Left lobe of liver (tissue), 2 donors: ENCODE measurements at places on chromosomes 3 and 15. TPM values are rescaled to one million over a fixed set of nuclear protein-coding genes. Genes with fewer than 3 reads are reported as not detected.

GRCh38 chr3:111338059-111338698 lies 203.8 kb upstream of the CD96 start:
- DNase-seq: peak; percentile 62

- DNase-seq: no peak
Observed at GRCh38 chr3:70832089-70832833, 519.8 kb upstream of the MDFIC2 start.

GRCh38 chr15:62610265-62610869 lies 432.2 kb upstream of the TPM1 start:
- no peak for DNase-seq

GRCh38 chr15:34837246-34838016 lies 42.1 kb upstream of the ACTC1 start:
- no peak for DNase-seq

DNA sequence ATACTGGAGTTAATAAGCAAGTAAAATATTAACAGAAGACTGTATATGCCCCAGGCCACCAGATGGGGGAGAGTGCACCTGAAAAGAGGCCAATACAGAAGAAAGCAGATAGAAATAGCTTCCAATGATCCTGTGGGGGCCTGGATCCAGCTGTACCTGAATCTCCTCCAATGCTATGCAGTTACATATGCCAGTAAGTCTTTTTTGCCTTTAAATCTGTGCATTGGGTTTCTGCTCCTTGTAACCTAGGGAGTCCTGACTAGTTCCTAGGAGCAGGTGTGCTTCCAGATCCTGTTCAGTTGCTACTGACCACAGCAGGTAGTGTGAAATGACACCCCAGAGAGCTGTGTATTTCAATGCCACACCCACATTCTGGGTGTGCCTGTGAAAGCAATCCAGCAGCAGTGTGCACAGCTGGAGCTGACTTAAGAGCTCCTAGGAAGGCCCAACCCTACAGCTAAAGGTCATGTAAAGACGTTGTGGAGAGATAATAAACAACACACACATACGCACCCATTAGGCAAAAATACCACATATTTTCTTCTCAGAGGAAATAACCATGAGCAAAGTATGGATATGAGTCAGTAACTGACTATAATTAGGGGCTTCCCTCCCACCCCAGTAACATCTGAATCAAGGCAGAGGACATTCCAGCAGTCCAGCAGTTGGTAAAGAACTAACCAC lies 62.2 kb upstream of the AKAP13 start:
- no peak for DNase-seq

DNA sequence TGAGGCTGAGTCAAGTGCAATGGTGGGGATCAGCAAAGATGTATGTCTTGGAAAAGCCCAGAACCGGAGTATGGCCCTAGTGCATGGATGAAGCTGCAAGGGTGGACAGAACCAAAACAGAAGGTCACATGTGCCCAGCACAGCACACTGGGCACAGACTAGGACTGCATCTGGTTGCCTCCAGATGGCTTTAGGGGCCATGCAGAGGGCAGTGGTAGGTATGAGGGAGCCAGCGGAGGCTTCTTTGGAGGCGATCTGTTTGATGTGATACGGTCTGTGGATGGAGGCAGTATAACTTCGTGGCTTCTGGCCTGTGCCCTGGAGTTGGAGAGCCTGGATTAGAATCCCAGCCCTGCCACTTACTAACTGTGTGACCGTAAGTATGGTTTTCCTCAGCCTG lies 29.4 kb downstream of the SV2B start:
- DNase-seq: no peak

- DNase-seq: no peak
Observed at GRCh38 chr3:57654267-57654666, 38.6 kb downstream of the DENND6A start.

DNA sequence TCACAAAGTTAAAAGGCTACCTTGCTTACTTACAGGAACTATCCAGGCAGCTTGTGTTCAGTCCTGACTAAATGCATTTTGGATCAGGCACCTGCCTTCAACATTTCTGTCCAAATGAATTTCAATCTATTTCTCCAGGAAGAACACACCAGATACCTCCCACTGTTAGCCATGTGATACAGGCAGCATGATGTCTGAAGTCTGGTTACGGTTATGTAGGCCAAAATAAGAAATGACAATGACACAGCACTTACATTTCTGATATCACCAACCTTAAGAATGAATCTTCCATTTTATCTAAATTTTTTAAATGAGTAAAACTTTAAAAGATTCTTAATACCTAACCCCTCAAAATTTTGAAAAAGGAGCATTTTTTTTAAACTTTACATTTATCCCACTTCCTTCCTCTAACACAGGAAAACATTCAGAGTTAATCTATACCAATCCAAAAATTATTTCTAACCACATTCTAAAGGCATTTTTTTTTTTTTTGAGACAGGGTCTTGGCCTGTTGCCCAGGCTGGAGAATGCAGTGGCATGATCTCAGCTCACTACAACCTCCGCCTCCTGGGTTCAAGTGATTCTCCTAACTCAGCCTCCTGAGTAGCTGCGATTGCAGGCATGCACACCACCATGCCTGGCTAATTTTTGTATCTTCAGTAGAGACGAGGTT lies at the start of gene MAP4:
Gene MAP4 (minus strand): TSS at position 116 of the 673 bp plus-strand sequence. CDS start 17,556 bp downstream, outside the sequence.
- DNase-seq: no peak

DNA sequence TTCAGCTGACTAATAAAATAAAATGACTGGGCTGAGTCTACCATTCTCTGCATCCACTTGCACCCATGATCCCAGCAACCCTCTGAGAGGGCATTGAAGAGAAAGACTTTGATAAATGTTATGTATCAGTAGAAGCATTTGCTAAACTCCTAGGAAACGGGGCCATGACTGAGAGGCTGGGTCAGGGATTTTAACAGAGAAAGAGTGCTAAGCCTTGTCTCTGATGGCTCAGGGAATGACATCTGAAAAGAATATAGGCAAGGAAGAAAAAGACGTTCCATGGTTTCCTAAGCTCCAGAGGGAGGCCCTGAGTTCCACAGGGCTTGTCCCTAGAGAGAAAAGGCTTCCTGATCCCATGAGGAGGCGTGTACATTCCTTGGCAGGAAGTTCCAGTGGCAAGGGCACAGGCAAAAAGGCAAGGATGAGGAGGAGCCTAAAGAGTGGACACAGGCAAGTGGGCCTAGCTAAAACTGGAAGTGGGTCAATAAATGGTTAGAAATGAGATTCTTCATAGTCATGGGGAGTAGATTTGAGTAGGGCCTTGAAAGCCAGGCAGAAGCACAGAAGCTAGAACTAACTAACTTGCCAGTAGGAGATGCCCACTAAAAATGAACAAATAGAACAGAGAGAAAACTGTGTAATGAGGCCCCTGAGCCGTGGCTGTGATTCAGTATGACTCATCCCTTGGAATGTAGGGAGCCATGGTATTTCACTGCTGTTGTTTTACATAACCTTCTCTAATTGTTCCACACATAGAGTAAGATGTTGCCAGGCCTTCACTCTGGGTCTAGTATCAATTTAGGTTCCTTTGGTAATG lies 44.9 kb upstream of the MANF start:
- no peak for DNase-seq

DNA sequence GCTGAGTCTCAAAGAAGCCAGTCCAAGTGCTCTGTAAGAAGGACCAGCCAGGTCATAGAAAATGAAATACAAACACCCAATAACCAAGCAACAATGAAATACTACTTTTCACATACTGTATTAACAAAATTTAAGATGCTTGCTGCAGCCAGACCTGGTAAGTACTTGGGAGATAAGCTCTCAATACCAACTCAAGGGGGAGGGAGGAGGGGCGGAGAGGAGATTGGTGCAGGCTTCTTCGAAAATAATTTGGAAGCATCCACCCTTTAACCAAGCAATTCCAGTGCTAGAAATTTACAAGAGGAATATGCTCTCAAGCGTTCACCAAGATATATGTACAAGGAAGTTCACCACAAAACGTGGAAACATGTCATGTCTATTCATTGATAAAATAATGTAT lies 7.6 kb upstream of the LRRC2 start:
- no peak for DNase-seq

GRCh38 chr3:75218577-75218976 lies 445.6 kb upstream of the FRG2C start:
- DNase-seq: no peak

GRCh38 chr3:177679568-177680471 lies 482.5 kb upstream of the TBL1XR1 start:
- DNase-seq: no peak

GRCh38 chr3:56055951-56056350 lies 412.3 kb downstream of the ERC2 start:
- no peak for DNase-seq

- DNase-seq: no peak
Observed at GRCh38 chr15:76936671-76937070, 5.1 kb downstream of the RCN2 start.

DNA sequence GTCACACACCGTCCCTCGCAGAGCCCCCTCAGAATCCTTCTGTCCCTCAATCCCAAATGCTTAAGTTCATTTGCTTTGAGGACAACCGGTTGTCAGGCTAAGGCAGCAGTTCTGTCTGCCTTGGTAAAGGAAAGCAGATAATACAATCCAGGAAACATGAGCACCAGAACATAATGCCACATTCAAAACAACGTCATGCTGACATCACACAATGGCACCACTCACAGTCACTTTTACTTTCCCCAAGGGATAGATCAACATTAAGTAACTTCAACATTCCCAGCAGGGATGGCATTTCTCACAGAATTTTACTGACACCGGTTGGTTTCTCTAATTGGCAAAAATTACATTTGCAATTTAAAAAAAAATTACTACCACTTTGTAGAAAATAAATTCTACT lies 74.6 kb upstream of the PSMD6 start:
- no peak for DNase-seq

GRCh38 chr15:56292546-56293316 lies 49.1 kb upstream of the RFX7 start:
- DNase-seq: no peak

DNA sequence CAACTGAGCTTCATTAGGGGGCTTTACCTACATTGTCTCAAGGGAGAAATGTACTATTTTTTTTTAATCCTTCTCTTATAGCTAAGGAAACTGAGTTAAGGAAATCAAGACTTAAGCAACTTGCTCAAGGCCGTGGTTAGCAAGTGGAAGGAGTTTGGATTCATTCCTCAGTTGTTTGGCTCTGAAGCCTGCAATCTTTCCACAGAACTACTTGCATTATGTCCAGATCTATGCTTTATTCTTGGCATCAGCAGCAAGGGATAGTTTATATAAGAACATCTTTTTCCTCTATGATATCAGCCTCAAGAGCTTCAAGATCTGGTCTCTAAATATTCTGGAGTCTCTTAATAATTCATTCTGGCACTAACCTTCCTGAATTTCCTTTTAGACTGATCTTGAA lies 182.4 kb downstream of the SV2B start:
- no peak for DNase-seq

- no peak for DNase-seq
Observed at GRCh38 chr3:149343951-149344350, 10.5 kb upstream of the TM4SF18 start.

AQP9 gene
- total RNA-seq: 159 TPM

NRROS gene
- 1.7 TPM for total RNA-seq

SLITRK3 gene
- total RNA-seq: 0.18 TPM

OR4F15 gene
- not detected for total RNA-seq
